ENCODE measurements at places on chromosomes 5 and 9. TPM values are rescaled to one million over a fixed set of nuclear protein-coding genes. Genes with fewer than 3 reads are reported as not detected.

The PCDHB7 gene
- polyA plus RNA-seq = 0.36 TPM

- H3K36me3 ChIP-seq = no peaks in the 10 kb centered on the region
- no peaks in the 10 kb centered on the region for H3K4me1 ChIP-seq
- no peak overlapping the region for H3K4me3 ChIP-seq
These were observed 64.4 kb downstream of the MAP1B start for GRCh38 chr5:72171667-72172066.

DNA sequence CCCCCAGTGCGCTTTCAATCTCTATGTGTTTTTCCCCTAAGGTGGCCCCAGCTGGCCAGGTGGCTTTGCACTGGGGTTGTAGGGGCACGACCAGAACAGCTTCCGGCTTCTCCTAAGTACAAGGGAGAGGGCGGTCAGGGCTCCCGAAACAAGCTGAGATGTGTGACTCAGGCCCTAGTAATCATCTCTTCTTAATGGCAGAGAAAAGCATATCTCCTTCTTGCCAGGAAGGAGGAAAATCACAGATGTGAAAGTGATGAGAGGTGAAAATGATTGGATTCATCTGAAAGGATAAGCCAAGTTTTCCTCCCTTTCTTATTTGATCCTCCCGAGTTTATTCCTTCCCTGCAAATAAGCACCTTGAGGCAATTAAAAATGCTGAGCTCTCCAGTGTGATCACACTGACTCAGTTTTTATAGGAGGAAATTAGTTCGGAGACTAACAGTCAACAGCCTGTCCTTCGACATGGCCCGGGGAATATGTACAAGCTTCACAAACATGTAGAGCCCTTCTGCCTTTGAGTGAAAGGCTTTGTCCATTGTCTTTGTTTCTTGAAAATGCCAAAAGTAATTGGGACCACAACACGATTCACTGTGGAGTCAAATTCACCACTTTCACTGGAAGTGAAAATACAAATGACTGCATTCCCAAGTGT, 514.8 kb downstream of the PSAT1 start:
- H3K4me3 ChIP-seq = no peak overlapping the region
- no peaks in the 10 kb centered on the region for H3K36me3 ChIP-seq
- H3K27me3 ChIP-seq = no peaks in the 10 kb centered on the region
- no peaks in the 10 kb centered on the region for H3K4me1 ChIP-seq

DNA sequence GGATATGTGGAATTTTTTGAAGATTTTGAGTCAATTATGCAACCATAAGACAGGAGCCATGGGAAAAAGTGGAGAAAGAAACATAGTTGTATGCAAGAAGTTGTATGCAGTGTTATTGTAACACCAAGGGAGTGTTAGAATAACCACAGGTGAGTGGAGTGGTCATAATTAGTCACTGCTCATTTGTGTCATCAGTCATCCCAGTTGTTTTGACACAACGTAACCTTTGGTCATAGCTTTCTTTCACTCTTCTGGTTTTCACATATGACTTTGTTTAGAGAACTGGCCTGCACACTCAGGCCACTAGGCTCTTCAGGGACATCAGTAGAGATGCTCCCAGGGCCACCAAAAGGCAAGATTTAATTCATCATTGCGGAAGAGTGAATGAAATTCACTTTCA, 158.7 kb upstream of the HMHB1 start:
- H3K4me1 ChIP-seq = no peaks in the 10 kb centered on the region
- peak; percentile 31 for DNase-seq
- H3K4me3 ChIP-seq = no peak overlapping the region
- no peak overlapping the region for H3K27ac ChIP-seq
- no peaks in the 10 kb centered on the region for H3K36me3 ChIP-seq

The NTRK2 gene
- polyA plus RNA-seq = 0.16 TPM

DNA sequence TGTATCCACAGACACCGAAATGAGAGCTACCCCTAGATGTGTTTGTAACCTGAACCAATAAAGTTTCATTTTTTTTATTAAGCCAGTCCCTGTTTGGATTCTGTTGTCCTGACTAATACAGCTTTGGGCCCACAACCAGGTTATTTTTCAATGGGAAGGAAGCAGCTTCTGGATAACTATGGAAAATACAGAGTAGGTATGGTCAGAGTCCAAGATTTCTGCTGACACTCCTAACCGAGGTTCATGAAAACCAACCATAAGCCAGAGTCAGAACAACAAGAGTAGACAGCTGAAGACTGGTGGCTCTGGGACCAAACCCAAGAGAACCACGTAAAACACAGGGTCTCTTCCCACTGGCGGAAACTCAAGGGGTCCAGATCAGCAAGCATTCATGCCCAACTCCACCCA, 10.8 kb downstream of the KLF9 start:
- no peaks in the 10 kb centered on the region for H3K27me3 ChIP-seq
- peaks cover 3% of the 10 kb centered on the region for H3K4me1 ChIP-seq
- DNase-seq = peak; percentile 65
- H3K4me3 ChIP-seq = no peak overlapping the region
- H3K36me3 ChIP-seq = no peaks in the 10 kb centered on the region

GRCh38 chr9:32644698-32645097, 9.2 kb upstream of the TAF1L start:
- H3K4me3 ChIP-seq = no peak overlapping the region
- no peaks in the 10 kb centered on the region for H3K36me3 ChIP-seq
- no peaks in the 10 kb centered on the region for H3K27me3 ChIP-seq
- no peaks in the 10 kb centered on the region for H3K4me1 ChIP-seq

- H3K27ac ChIP-seq = no peak overlapping the region
- no peaks in the 10 kb centered on the region for H3K4me1 ChIP-seq
- no peaks in the 10 kb centered on the region for H3K36me3 ChIP-seq
- no peak for DNase-seq
- no peaks in the 10 kb centered on the region for H3K27me3 ChIP-seq
These were observed 131.7 kb upstream of the CCNG1 start for GRCh38 chr5:163305655-163306054.

The FBLL1 gene
- 1.9 TPM for polyA plus RNA-seq

- DNase-seq = no peak
- H3K4me3 ChIP-seq = no peak overlapping the region
- peaks cover 3% of the 10 kb centered on the region for H3K4me1 ChIP-seq
- H3K27me3 ChIP-seq = peaks cover 2% of the 10 kb centered on the region
- H3K27ac ChIP-seq = no peak overlapping the region
These were observed 67.7 kb upstream of the LMX1B start for GRCh38 chr9:126546036-126546435.

The BSPRY gene
- 16.8 TPM for polyA plus RNA-seq

- no peaks in the 10 kb centered on the region for H3K27me3 ChIP-seq
- no peak for DNase-seq
- H3K36me3 ChIP-seq = no peaks in the 10 kb centered on the region
- no peak overlapping the region for H3K27ac ChIP-seq
- no peak overlapping the region for H3K4me3 ChIP-seq
These were observed 199.5 kb upstream of the CLINT1 start for GRCh38 chr5:158058208-158059120.

- DNase-seq = no peak
- H3K27me3 ChIP-seq = no peaks in the 10 kb centered on the region
- H3K27ac ChIP-seq = no peak overlapping the region
- H3K4me1 ChIP-seq = no peaks in the 10 kb centered on the region
- no peaks in the 10 kb centered on the region for H3K36me3 ChIP-seq
These were observed 6.6 kb upstream of the OTULINL start for GRCh38 chr5:14574891-14575508.

The AGXT2 gene
- polyA plus RNA-seq = 0.31 TPM

The FAM163B gene
- 0.19 TPM for polyA plus RNA-seq

DNA sequence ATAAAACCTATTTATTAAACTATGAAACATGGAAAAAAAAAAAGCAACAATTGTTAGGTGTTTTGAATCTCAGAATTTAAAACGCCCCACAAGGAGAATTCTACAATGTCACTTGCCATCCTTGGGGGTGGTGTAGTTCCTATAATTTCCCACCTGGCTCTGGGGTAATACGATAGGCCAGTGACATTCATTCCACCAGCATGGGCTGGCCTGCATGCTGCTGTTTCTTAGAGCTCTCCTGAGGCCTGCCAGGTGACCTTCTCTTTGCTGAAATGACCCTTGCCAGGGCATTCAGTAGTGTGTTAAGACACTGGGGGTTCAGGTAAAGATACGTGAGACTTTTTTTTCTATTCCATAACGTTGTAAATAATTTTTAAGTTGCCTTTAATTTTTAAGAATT, 10.0 kb upstream of the ARHGEF28 start:
- DNase-seq = no peak
- no peaks in the 10 kb centered on the region for H3K27me3 ChIP-seq
- no peaks in the 10 kb centered on the region for H3K4me1 ChIP-seq
- no peak overlapping the region for H3K27ac ChIP-seq
- no peak overlapping the region for H3K4me3 ChIP-seq
- no peaks in the 10 kb centered on the region for H3K36me3 ChIP-seq

The PRSS3 gene
- polyA plus RNA-seq = 147 TPM

DNA sequence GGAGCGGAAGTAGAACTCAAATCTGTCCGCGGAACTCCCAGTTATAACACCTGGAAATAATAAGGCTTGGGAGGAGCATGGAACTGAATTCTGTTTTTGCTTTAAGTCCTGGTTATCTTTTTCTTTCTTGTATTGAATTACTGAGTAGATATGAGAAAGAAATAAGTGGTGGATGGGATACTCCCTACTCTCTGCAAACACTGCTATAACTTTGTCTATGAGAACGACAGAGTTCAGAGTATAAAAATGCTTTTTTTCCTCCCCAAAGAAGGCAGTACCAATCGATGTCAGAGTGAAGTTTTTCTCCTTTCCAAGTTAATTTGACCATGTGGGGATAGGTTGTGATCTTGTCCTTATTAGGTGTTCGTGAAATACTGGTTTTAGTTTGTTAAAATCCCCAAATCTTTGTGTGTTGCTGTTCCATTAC, 1.2 kb downstream of the RIC1 start:
- peak overlapping the region; percentile 94 for H3K4me3 ChIP-seq
- DNase-seq = peak; percentile 58
- H3K27ac ChIP-seq = peak overlapping the region; percentile 100
- H3K27me3 ChIP-seq = no peaks in the 10 kb centered on the region
- H3K4me1 ChIP-seq = peaks cover 4% of the 10 kb centered on the region
- no peaks in the 10 kb centered on the region for H3K36me3 ChIP-seq

The LCN9 gene
- not detected for polyA plus RNA-seq

- H3K27ac ChIP-seq = no peak overlapping the region
- H3K4me1 ChIP-seq = no peaks in the 10 kb centered on the region
- no peak overlapping the region for H3K4me3 ChIP-seq
- DNase-seq = no peak
These were observed 72.5 kb downstream of the EPB41L4A start for GRCh38 chr5:112346411-112347044.

The STPG3 gene
- polyA plus RNA-seq = not detected

GRCh38 chr9:126613651-126614050, at the start of gene LMX1B:
Gene LMX1B, plus strand, starts transcription at chr9:126613928. Its CDS starts 522 bp downstream, at chr9:126614450.
- H3K4me1 ChIP-seq = peaks cover 22% of the 10 kb centered on the region
- H3K36me3 ChIP-seq = no peaks in the 10 kb centered on the region
- DNase-seq = peak; percentile 7

- DNase-seq = no peak
- H3K4me1 ChIP-seq = no peaks in the 10 kb centered on the region
- H3K27me3 ChIP-seq = no peaks in the 10 kb centered on the region
- H3K36me3 ChIP-seq = no peaks in the 10 kb centered on the region
- H3K4me3 ChIP-seq = no peak overlapping the region
These were observed 46.7 kb upstream of the CER1 start for GRCh38 chr9:14769230-14769571.

- no peaks in the 10 kb centered on the region for H3K4me1 ChIP-seq
- no peaks in the 10 kb centered on the region for H3K27me3 ChIP-seq
- no peak for DNase-seq
These were observed 232.7 kb downstream of the CCDC171 start for GRCh38 chr9:15785584-15785983.

DNA sequence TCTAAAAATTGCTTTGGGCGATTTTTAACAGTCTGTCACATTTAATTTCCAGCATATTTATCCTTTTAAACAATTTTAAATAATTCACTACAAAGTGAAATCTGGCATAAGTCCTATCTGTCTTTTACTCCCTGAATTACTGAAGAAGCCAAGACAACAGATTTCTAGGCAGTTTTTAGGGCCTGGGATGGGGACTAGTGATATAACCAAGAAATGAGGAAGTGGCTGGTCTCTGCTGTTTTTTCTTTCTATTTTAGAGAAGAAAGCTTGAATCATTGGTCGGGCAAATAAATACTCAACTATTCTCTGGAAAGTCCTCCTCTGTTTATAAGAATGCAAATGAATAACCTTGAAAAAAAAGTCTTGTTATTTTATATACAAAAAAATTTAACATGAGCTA, 79.7 kb upstream of the SSBP2 start:
- no peaks in the 10 kb centered on the region for H3K36me3 ChIP-seq
- no peaks in the 10 kb centered on the region for H3K4me1 ChIP-seq
- H3K27me3 ChIP-seq = no peaks in the 10 kb centered on the region

- no peak overlapping the region for H3K27ac ChIP-seq
- H3K4me1 ChIP-seq = peaks cover 2% of the 10 kb centered on the region
- H3K4me3 ChIP-seq = no peak overlapping the region
- no peaks in the 10 kb centered on the region for H3K27me3 ChIP-seq
These were observed 201.8 kb upstream of the ZNF608 start for GRCh38 chr5:124948062-124948753.

DNA sequence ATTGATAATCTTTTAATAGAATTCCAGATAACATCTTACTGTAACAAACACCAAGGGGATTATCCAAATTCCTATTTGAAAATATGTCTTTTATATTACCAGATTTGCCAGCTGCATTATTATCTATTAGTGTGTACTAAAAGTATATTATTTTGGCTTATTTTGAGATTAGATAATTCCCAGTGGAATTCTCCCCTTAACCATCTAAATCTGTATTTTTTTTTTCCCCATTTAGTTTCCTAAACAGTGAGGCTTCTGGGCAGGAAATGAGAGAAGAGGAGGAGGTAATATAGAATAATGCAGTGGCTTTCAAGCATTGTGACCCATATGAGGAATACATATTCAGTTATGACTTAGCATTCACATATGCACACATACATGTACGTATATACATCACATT, 53.5 kb upstream of the ABL1 start:
- DNase-seq = no peak
- H3K27ac ChIP-seq = no peak overlapping the region
- H3K4me1 ChIP-seq = peaks cover 9% of the 10 kb centered on the region
- no peaks in the 10 kb centered on the region for H3K36me3 ChIP-seq
- H3K4me3 ChIP-seq = no peak overlapping the region
- no peaks in the 10 kb centered on the region for H3K27me3 ChIP-seq

- H3K36me3 ChIP-seq = no peaks in the 10 kb centered on the region
- H3K4me3 ChIP-seq = no peak overlapping the region
- no peaks in the 10 kb centered on the region for H3K4me1 ChIP-seq
- no peak overlapping the region for H3K27ac ChIP-seq
- peak; percentile 22 for DNase-seq
These were observed 612.9 kb downstream of the BNC2 start for GRCh38 chr9:16257604-16258003.

The NRG2 gene
- 0.19 TPM for polyA plus RNA-seq

GRCh38 chr5:149656576-149657182, 73.4 kb upstream of the PPARGC1B start:
- H3K4me1 ChIP-seq = peaks cover 8% of the 10 kb centered on the region
- no peaks in the 10 kb centered on the region for H3K36me3 ChIP-seq
- DNase-seq = peak; percentile 75
- no peak overlapping the region for H3K27ac ChIP-seq

DNA sequence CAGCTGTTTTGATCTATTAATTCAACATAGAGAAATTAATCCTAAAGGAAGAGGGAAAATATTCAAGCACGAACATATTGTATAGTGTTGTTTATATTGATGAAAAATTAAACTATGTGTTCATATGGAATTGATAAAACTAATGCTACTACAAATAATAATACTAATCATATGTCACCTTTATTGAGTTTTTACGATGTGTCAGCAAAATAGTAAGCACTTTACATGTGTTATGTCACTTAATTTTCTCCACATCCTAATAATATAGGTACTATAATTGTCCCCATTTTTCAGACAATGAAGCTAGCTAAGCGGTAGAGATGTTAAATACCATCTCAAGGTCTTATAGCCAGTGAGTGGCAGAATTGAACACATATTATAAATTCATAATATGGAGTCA, 2008.5 kb upstream of the WWC1 start:
- no peak for DNase-seq
- H3K27ac ChIP-seq = no peak overlapping the region
- no peaks in the 10 kb centered on the region for H3K27me3 ChIP-seq
- H3K4me1 ChIP-seq = no peaks in the 10 kb centered on the region
- no peaks in the 10 kb centered on the region for H3K36me3 ChIP-seq

All from small intestine (tissue), 16 donors.